HTR-8/SVneo (cell line): ENCODE measurements at places on chromosomes 7 and 10.

- DNase-seq, result no peak
Observed at GRCh38 chr7:66627151-66627681, 1.5 kb upstream of the KCTD7 start.

GRCh38 chr10:104067525-104067924 lies 18.2 kb downstream of the COL17A1 start:
- DNase-seq, result no peak

GRCh38 chr10:103663802-103664201 lies 170.3 kb downstream of the NEURL1 start:
- no peak for DNase-seq

DNA sequence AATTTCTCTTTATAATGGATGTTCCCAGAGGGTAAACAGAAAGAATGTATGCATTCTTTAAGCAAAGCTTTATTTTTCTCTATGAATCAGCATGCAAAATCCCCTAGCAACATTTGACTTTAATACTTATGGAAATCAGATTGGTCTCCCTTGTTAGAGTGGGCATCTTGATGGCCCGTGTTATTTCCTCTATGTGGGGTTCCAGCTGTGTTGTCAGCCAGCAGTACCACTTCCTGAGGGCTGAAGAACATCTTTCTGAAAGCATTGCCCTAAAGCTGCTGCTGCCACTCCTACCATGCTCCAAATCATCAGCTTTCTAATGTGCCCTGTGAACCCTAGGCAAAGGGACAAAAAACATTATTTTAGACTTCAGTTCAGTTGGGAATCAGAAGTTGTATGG lies 70.4 kb upstream of the HECTD2 start:
- DNase-seq, result no peak

- DNase-seq, result no peak
Observed at GRCh38 chr7:7736671-7737070, 18.3 kb upstream of the RPA3 start.

GRCh38 chr10:22453948-22454591 lies 108.8 kb downstream of the SPAG6 start:
- no peak for DNase-seq

GRCh38 chr7:73350306-73351068 lies 22.5 kb downstream of the FKBP6 start:
- no peak for DNase-seq

DNA sequence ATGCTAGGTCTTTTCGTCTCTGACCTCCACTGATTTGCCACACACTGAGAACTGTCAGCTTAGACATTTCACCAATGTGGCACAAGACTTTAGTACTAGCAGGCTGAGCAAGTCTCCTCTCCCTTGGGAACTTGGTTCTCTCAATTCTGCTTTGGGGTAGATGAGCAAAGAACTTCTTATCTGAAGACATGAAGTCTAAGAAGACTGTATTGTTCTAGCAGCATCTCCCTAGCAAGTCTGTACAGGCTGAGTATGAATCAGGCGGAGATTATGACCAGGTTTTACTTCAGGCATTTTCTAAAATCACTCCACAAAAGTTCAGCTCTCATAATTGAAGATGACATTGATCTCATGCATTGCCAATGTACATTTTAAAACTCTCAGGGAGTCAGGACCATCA lies 23.8 kb upstream of the STN1 start:
- no peak for DNase-seq

DNA sequence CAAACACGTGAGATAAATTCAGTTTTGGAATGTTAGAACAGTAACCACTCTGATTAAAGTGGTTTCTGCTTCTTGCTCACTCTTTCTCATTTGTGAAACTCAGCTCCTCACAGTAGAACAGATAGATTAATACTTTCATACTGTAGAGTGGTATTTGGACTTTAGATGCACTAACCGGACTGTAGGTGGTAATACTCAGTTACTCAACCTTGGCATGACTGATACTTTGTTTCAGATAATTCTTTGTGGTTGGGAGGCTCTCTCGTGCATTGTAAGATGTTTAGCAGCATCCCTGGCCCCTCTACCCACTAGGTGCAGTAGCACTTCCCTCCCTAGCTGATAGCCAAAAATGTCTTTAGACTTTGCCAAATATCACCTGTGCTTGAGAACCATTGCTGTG lies 37.6 kb downstream of the MCU start:
- DNase-seq, result no peak

- DNase-seq, result no peak
Observed at GRCh38 chr10:37222046-37222445, 96.6 kb downstream of the ANKRD30A start.

DNA sequence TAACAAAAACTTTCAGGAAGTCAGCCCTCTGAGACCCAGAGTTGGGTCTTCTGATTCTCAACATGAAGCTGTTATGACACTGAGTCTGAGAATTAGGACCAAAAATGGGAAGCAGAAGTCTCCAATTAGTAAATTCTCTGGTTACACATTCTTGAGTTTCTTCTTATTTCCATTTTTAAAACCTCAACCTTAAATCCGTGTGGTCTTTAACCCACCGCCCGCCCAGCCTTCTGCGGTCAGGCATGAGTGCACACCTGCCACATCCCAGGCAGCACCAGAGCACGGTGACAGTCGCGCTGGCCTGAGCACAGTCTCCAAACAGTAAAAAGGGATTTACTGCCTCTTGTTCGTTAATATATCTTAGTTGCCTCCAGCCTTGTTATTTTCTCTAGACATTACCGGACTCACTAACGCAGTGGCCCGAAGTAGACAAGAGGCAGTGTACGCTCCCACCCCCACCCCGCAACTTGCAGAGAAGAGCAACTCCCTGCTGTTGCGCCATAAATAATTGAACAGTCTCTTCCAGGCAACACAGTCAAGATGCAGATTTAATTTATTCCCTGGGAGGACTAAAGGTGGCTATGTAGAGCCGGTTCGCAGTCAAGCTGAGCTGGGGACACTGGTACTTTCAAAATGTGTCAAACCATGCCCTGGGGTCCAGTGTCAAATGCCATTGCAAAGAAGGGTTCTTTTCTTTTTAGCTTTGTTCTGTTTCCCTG lies 147.0 kb upstream of the CELF2 start:
- no peak for DNase-seq

- no peak for DNase-seq
Observed at GRCh38 chr7:112423987-112424386, 26.3 kb upstream of the IFRD1 start.

DNA sequence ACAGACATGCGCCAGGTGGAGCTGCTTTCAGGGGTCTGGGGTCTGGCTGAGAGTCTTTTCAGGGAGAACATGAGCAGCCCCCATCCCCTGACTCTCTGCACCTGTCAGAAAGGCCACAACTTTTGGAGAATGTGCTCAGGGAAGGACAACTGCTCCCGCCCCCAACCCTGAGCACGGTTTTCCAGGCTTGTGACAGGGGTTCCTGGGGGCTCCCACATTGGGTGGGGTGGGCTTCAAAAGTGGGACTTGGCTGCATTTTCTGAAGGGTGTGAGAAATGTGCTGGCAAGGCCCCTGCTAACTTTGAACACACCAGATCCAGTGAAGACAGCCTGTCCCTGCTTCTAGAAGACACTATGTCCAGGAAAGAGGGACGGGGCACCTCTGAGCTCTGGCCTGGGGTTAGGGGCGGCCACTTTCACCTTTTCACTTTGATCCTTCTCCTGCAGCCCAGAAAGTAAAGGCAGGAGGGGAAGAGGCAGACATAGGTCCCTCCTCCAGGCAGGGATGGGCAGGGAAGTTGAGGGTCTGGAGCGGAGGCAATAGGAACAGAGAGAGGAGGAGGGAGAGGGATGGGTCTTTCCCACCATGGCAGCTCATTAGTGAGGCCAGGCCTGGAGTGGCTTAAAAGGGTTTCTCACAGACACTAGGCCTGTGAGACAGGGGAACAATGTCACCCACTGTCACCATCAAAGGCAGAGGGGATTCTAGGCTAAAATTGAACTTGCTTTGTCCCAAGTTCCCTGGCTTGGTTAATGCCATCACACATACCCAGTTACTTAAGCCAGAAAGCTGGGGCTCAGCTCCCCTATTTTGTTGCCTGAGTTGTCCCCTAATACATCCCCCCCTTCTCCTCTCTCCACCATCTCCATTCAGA lies 1.5 kb downstream of the KCP start:
- DNase-seq, result no peak

GRCh38 chr7:88835147-88835728 lies 39.7 kb upstream of the TEX47 start:
- no peak for DNase-seq

DNA sequence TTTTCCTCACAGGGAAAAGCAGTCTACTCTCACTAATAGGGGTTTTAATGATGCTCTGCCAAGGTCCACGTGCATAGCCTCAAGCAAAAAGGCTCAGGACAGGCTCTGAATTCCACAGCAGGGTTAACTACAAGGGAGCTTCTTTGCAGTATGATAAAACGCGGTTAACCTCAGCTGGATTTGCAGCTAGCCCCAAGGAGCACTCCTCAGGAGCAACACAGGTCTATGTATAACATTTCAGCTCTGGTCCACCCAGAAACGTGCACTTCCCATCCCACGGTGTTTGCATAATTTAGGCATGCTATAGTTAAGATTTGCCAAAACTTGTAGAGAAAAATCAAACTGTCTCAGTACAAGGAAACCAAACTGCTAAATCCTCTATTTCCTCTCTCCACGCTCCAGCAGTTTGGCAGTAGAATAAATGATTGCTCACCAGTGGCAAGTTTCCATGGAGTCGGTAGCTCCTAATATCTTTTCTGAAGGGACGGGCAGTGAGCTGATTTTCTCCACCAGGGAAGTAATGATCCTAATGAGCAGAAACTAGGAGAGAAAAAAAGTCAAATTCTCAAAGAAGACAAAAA lies 13.1 kb upstream of the ASB4 start:
- no peak for DNase-seq

DNA sequence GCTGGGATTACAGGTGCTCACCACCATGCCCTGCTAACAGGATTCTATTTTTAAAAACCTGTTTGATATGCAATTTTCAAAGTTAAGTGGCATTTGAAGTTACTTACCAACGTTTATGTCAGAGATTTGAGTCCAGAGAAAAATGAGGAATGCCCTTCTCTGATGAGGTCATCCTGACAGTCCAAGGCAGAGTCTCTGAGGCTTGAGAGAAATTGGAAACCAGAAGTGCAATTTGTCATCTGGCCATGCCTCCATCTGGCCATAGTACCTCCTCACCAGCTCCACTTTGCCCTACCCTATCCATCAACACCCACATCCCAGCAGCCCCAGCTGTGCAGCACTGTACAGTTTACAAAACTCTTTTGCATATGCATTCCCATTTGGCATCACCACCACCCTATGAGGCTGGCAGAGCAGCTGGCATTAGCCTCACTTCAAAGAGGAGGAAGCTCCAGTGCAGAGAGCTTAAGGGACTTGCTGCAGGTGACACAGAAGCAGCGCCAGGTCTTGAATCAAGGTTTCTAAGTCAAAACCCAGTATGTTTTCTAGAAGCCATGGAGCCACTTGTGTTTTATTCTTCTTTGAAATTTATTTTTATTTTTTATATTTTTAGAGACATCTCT lies 54.5 kb upstream of the PDZD8 start:
- no peak for DNase-seq

DNA sequence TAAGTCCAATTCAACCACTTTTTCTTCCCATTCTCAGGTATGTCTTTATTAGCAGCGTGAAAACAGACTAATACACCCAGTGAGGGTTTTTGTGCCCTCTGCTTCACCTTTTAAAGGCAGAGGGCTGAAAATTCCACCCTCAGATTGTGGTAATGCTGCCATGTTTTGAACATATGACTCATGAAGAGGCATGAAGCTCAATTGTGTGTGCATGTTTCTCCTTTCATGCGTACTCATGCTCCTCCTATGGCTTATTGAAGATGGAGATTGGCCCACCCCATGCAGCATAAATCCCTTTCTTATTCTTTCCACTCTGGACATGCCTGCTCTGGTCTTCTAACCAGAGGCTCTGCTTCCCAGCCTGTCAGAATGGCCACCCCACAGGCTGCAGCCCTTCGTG lies 168.0 kb upstream of the PRKCQ start:
- no peak for DNase-seq

GRCh38 chr7:64174941-64175340 lies 32.1 kb upstream of the ZNF735 start:
- DNase-seq, result no peak

DNA sequence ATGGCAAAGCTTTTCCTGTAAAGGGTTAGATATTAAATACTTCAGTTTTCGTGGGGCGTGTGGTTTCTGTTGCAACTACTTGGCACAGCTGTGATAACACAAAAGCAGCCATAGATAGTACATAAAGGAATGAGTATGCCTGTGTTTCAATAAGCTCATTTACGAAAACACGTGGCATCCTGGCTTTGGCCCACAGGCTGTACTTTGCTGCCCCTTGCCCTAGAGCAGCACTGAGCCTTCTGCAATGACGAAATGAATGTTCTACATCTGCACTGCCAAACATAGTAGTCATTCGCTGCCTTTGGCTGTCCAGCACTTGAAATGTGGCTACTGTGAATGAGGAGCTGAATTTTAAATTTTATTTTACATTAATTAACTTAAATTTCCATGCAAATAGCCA lies 376.2 kb upstream of the TPK1 start:
- no peak for DNase-seq

GRCh38 chr7:25584112-25584938 lies 356.0 kb upstream of the NPVF start:
- DNase-seq, result no peak

GRCh38 chr7:28591725-28592349 lies 179.5 kb downstream of the CREB5 start:
- no peak for DNase-seq

DNA sequence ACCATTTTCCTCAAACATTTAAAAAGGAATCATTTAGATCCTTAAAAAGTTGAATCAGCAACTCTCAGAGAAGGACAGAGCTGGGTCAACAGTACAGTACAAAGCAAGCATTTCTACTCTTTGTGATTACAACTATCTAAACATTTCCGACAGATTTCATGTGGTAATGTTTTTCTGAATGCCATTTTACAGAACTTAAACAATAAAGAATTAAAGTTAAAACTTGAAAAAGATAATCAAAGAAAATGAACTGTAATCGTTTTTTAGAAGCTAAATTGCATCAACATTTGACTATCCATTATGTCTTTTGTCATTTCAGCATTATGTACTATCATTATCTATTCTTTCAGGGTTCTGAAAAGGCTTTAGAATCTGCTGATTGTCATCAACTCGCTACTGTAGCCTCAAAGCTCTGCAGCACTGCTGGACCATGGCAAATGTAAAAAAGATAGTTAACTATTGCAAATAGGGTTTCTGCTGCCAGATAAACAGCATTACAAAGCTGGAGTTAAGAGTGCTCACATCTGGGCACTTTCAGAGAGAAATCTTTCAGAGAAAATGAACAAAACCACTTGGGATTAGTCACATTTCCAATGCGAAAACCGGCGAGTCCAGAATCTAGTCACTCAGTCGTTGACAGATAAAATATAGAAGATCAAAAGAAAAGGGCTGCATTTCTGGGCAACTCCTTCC lies 160.4 kb upstream of the LAMB4 start:
- no peak for DNase-seq

- DNase-seq, result no peak
Observed at GRCh38 chr7:22123139-22123538, 177.4 kb upstream of the CDCA7L start.

DNA sequence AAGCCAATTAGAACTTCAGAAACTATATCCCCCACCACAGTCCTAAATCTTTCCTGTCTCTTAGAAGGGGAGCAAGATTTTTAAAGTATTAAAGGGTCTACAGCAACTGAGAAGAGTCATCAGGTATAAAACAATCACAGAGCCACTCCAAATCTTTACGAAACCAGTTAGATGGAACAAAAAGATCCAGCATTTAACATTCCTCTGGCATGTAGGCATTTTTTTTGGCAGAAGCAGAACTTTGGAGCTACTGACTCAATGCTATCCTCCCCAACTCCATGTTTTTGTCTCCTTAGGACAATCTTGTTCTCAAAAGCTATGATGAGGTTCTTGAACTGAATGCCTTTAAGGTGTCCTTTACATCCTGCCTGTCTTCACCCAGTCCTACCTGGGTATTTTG lies 333.3 kb downstream of the PRPF18 start:
- DNase-seq, result no peak

- DNase-seq, result peak; percentile 12
Observed at GRCh38 chr7:116438267-116438666, 61.3 kb upstream of the CAV2 start.
